Motor neuron (in vitro differentiated cells): ENCODE measurements at places on chromosomes 16 and 17. TPM values are rescaled to one million over a fixed set of nuclear protein-coding genes. Genes with fewer than 3 reads are reported as not detected.

The SSTR5 gene
- not detected in 2 replicates for total RNA-seq

DNA sequence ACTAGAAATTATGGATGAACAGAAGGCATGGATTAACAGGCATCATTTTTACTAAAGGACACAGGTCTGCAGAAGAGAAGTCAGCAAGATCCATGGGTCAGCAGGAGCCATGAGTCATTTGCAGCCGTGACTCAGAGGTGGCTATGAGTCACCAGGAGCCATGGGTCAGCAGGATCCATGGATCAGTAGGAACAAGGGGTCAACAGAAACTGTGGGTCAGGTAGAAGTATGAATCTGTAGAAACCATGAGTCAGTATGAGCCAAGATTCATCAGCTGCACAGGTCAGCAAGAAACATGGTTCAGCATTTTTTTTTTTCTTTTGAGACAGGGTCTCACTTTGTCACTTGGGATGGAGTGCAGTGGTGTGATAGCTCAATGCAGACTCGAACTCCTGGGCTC lies 58.2 kb upstream of the HS3ST4 start:
- no peak for ATAC-seq

- no peak for ATAC-seq
These were observed 7.2 kb upstream of the G6PC1 start for GRCh38 chr17:42893359-42893758.

DNA sequence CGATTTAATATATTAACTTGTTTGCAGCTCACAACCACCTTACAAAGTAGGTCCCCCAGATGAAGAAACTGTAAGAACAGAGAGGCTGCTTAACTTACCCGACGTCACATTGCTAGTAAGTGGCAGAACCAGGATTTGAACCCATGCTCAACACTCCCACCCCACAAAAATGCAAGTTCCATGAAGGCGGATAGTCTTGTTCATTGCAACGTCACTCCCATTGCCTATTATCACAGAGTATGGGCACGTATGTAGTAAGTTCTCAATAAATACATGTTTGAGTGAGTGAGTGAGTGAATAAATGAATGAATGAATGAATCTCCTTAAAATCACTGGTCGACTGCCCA lies 1.1 kb downstream of the USP31 start:
- no peak for ATAC-seq

The TEX19 gene
- total RNA-seq: 0.19 and 0.73 TPM in 2 replicates

DNA sequence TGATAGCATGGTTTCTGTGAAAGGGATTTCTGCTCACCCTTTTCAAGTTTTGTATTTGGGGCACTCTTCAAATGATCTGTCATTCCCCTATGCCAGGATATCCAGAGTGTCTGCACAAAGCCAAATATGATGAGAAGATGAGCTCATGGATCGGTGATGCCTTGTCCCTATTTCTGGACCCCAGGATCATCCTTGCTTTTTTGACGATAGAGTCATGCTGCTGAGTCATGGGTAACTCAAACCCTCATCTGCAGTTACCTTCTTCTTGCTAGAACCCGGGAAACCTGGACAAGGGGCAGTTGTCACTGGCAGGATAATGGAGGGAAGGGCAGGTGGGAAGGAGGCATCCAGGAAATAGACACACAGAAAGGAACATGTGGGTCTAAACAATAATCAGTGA lies 17.8 kb upstream of the MAPT start:
- ATAC-seq: no peak

DNA sequence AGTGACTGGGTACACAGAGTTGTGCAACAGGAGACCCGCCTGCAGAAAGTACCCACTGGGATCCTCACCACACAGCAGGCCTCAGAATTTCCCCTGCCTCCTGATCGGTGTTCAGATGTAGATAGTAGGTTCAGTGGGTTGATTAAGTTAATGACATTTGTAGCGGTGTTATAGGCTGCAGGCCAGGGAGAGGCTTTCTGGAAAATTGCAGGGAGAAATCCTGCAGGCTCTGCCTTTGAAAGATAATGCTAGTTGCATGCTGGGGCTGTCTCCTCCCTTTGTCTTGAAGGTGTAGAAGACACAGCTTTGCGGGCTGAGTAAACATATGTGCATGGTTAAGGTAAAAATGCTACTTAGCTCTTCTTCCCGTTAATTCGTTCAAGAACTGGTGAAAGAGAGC lies 406.3 kb upstream of the RBFOX1 start:
- no peak for ATAC-seq

- peak; percentile 30 for ATAC-seq
These were observed 14.7 kb upstream of the PLLP start for GRCh38 chr16:57299009-57299718.
